ENCODE measurements at places on chromosomes 3 and 15.

- no peak for DNase-seq
Observed at GRCh38 chr3:19932422-19932821, 1.6 kb downstream of the EFHB start.

DNA sequence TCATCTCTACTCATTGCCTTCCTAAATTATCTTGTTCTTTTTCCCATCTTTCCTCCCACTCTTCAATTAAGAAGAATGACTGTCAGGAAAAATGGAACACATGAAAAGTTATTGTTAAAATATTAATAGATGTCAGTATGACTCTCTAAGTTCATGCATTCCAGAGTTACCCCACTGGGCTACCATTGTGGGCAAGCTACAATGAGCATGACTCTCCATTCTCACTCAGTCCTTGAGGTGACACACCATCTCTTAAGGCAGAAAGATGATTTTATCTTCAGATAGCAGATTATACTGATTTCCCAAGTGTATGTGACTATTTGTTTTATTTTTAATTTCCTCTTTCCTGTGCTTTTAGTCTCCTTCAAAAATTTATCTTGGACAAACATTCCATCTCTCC is 144.3 kb downstream of the ALCAM start:
- DNase-seq: no peak

DNA sequence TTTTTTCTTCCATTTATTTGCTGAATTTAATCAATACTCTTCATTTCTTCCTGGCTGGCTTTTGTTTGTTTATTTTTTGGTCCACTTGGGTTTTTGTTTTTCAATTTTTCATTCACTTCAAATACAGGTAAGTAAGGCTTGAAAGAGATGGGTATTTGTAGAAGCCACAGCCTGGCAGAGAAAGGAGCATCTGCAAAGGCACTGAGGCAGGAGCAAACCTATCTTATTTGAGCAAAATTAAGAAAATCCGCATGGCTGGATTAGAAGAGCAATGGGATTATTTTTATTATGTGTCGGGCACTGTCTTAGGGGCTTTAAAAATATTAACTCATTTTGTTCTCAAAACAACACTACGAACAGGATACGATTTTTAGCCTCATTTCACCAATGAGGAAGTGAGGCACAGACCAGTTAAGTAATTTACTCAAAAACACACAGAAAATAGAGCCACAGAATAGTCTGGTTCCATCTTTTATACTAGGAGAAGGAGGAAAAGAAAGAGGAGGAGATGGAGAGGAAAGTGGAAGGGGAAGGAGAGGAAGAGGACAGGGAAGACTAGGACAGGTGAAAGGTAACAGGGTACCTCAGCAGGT is 35.1 kb upstream of the CCDC80 start:
- DNase-seq: no peak

DNA sequence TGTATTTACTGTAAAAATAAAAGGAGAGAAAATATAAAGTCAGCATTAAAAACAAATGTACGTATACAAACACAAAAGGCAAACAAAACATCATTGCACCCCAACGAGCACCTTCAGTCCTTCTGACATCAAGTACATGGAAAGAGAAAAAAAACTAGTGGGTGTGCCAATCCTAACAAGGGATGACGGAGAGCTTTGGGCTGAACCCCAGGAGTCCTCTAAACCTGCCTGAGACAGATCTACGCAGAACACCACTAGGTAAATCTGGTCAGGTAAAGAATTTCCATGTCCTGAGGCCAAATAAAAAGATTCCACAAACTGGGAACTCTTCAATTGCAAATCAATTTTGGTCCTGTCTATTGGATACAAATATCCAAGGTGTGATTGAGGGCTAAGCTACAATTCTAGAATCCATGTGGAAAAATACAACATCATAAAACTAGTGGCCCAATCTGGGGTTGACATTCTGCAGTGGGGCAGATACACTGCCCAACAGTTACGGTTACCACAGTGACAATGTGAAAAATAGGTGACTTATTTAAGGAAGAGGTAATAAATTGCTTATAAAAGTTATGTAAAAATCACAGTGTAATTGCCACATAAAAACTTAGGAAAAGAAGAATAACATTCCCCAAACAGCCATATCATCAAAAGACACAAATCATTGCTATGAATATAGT is 14.2 kb downstream of the IFT80 start:
- DNase-seq: no peak
